ENCODE measurements at places on chromosomes 13 and 19.

- no peak for DNase-seq
These were observed 146.0 kb upstream of the GPC6 start for GRCh38 chr13:93080587-93080986.

DNA sequence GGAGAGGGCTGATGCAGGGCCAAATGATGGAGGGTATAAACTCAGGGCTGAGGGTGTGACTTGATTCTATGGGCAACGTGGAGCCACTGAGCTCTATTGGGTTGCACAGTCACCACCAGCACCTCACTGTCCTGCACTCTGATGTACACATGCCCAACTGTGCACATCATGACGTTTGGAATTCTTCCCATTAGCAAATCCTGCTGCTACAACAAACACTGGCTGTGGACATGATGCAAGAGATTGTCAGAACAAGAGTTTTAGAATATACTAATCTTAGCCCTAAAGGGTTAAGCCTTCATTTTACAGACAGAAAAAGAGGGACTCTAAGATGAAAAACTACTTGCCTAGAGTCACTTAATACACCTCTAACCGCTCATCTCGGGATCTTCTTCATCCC, 2.4 kb upstream of the TTYH1 start:
- no peak for DNase-seq

GRCh38 chr13:42041011-42041683, 7.3 kb upstream of the DGKH start:
- no peak for DNase-seq

GRCh38 chr13:103184413-103184812, 118.2 kb upstream of the SLC10A2 start:
- DNase-seq = no peak

GRCh38 chr19:46429999-46430398, 1.3 kb upstream of the PNMA8C start:
- no peak for DNase-seq

DNA sequence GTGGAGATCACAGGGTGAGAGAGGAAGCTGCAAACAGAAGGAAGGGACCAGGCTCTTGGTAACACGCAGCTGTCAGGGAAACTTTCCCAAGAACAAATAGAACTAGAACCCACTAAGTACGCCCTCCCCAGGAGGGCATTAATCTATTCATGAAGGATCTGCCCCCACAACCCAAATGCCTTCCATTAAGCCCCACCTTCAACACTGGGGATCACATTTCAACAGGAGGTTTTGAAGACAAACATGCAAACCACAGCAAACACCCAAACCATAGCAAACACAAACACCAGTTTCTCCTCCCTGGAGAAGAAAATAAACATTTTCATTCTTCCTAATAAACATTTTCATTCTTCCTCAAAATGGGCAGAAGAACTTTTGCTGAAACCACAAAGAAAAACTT, 329.6 kb downstream of the EFNB2 start:
- DNase-seq = no peak

- no peak for DNase-seq
These were observed 78.8 kb upstream of the TMTC4 start for GRCh38 chr13:100753376-100753775.

- no peak for DNase-seq
These were observed 41.8 kb downstream of the GSX1 start for GRCh38 chr13:27834095-27834494.

DNA sequence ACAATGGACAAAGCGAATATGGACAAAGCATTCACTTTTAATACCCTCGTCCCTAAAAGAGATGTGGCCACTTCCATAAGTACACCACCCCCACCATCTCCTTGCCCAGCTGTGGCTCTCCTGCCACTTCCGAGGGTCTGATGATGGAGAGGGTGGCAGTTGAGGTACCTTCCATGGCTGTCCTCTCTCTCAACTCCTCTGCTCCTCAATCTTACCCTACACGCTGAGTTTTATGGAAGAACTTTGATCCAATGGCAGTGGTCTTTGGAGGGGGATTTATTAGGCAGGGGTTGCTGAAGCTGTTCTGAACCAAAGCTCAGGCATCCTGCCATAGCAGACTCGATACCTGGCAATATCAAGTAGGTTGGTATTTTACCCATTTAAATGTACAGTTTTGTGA, 413.0 kb downstream of the TSHZ3 start:
- no peak for DNase-seq

- no peak for DNase-seq
These were observed 403.6 kb downstream of the SPRY2 start for GRCh38 chr13:79937311-79937710.

- no peak for DNase-seq
These were observed 754.3 kb upstream of the ARGLU1 start for GRCh38 chr13:107322228-107322627.

- no peak for DNase-seq
These were observed 164.3 kb upstream of the PABPC3 start for GRCh38 chr13:24931450-24932251.

DNA sequence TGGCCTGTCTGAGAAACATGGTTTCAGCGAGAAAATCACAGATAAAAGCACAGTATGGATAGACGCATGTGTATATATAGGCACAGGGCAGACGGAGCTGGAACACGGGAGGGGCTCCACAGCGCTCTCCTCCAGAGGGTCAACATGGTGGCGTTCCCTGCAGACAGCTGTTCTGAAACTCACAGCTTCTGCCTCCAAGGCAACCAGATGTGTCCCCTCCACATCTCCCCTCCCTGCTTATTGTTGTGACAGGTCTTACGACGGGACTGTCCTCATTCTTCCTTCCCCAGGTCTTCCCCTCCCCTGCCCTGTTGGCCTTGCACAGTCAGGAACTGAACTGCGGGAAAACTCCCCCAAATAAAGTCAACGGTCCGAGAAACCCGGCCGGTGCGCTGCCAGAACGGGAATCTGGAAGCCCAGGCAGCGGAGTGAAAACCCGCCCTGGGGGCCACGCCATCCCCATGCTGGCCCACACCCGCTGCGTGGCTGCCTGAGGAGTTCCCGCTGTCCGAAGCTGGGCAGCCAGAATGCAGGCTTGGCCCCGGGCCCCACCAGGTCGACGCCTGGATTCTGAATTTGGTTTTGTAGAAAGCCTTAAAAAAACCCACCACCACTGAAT, 2.6 kb upstream of the TIMM13 start:
- DNase-seq = no peak

DNA sequence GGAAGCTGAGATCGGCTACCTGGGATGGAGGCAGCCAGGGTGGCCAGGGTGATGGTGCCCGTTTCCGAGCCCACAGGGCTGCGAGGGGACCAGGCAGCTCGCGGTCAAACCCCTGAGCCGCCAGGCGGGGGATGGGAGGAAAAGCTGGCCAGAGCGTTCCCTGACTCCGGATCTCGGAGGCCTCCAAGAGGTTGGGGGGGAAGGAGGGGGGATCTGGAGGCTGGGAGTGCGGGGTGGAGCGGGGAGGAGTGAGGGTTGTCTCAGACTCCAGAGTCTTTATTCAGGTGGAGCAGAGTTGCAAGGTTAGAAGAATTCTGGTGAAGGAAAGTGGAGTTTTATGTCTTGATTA, 1.1 kb downstream of the CACNG7 start:
- DNase-seq = no peak

GRCh38 chr19:51277112-51277511, 26.2 kb downstream of the SIGLECL1 start:
- no peak for DNase-seq

DNA sequence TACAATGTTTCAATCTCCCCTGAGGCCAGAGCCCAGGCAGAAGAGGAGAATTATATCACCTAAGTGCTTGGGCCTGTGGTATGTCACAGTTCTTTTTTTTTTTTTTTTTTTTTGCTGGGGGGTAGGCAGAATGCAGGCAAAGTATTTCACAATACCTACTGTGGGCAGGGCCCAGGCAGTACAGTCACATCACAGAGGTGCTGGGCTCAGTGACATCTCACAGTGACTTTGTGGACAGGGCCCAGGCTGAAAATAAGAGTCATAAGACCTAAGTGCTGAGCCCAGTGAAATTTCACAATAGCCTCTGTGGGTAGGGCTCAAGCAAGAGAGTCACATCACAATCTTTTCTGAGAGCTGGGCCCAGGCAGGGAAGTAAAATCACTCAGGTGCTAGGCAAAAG, 15.9 kb upstream of the ZNF208 start:
- DNase-seq = no peak

DNA sequence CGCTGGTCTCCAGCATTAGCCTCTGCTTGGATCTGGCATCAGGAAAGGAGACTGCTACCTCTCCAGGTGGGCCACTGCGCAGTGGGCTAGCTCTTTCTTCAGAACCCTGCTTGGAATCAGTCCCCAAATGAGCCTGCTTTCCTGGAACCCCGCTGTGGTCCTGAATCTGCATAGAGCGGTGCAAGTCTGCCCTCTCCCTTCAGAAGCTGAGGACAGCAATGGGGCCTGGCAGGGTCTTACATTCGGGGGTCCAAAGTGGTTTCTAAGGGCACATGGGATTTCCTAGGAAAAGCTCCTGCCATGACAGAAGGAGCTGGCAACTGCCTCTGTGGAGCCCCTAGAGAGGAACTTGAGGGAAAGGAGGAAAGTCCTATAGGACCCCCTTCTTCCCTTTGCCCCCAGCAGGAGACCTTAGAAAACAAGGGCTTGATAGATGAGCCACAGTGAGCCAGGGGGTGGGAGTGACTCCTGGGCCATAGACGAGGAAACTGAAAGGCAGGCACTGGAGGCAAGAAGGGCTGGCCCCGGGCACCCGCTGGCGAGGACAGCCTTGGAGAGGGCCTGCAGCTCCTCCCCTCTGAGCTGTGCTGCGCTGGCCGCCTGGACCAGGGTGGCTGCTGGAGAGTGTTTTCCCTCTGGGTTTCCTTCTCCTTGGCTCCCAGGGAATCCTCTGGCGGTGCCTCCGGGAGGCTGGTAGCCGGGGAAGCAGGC, 1.4 kb upstream of the VSTM2B start:
- DNase-seq = no peak

DNA sequence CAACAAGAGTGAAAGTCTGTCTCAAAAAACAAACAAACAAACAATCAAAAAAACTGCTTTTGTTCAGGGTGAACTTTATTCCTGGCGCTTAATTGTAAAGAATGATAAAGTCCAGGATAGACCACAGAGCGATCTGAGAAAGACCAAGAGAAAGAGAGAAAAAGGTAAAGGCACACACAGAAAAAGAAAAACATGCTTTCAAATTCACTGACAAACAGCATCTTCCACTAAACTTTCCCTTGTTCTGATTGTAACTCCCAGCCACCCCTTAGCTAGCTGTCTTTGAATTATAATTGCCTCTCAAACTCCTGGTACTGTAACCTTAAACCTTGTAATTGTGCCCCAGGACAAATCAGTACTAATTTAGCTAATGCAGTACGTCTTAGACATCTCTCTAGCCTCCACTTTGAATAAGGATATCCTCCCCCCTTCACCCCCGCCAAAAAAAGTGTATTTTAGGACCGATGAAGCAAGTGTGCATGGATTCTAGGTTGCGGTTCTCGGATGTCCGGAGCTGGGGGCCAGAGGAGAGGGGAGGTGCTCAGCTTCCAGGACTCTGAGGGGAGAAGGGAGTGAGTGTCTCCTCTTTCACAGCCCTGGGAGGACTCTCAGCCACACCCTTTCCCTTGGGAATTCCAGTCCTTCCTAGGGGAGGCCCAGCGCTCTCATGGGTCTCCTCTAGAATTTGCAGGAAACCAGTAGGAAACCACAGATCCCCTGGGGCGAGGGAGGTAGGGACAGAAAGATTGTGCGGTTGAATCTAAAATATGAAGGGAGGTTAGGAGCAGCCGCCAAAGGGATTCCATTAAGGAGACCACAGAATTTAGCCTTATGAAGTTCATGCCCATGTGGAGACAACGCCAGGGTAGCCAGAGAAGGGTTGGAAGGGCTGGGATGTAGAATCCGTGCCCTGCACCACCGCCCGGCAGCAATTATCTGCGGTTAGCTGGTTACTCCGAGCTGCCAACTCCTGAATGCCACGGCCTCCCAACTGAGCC, 19.7 kb downstream of the ZNF536 start:
- no peak for DNase-seq

DNA sequence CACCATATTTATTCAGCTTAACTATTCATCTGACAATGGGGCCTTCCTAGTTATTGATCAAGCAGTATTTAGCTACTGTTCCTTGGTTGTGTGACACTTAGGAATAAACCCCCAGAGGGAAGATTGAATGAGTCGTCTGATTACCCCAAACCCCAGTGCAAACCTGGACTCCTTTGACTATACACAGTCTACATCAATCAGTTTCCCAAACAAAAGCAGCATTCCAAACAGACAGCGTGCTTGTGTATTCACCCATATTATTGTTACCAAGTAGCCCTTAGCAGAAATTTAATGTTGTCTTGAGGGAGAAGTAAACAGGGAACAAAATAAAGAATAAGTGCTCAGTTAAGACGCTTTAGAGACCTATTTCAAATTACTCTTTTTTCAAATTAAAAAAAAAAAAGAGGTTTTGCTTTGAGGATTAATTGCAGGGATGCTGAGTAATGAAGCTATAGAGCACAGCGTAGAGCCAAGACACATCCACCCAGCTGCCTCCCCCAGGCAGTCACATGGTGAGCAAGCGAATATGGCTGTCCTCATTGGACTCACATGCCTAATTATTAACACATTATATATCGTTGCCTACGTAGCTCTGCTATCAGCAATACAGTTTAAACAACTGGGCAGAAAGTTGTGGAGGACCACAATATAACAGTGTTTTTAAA, 14.7 kb upstream of the B3GLCT start:
- DNase-seq = no peak

- no peak for DNase-seq
These were observed 16.3 kb downstream of the LCP1 start for GRCh38 chr13:46165485-46166223.

DNA sequence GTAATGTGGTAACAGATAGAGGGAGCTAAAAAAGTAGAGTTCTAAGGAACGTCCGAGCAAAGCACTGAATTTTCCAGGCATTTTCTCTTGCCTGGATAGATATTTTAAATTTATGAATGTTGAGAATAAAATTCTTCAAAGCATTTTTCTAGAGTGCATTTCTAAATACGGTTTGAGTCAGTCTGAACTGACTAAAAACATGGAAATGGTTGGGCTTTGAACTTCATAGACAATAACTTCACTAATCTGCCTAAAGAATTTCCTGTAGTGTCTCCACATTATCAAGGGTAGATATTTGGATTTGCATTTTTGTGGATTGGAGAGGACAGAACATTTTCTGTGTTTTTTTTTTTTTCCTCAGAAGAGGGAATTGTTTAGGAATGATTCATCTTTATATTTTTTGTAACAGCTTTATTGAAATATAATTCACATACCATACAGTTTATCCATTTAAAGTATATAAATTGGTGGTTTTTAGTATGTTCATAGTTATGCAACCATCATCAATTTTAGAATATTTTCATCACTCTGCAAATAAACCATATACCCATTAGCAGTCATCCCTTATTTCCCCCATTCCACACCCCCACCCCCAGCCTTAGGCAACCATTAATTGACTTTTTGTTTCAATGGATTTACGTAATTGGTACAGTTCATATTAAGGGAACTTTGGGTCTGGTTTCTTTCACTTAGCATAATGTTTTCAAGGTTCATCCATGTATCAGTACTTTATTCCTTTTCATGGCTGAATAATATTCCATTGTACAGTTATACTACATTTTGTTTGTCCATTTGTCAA, 20.7 kb downstream of the GARRE1 start:
- no peak for DNase-seq

Measured in CD4-positive, alpha-beta T cell treated with Interleukin-15 for 1 hour (primary cell).